Stimulated activated CD8-positive, alpha-beta memory T cell treated with anti-CD3 and anti-CD28 coated beads, Interleukin-4, amount 100 ng/mL, for 4 hours (primary cell): ENCODE measurements at places on chromosomes 6 and 20.

GRCh38 chr6:169320013-169320412, 66.4 kb upstream of the THBS2 start:
- no peak for DNase-seq

- no peak for DNase-seq
These were observed 542.0 kb downstream of the DHX35 start for GRCh38 chr20:39503902-39504709.

DNA sequence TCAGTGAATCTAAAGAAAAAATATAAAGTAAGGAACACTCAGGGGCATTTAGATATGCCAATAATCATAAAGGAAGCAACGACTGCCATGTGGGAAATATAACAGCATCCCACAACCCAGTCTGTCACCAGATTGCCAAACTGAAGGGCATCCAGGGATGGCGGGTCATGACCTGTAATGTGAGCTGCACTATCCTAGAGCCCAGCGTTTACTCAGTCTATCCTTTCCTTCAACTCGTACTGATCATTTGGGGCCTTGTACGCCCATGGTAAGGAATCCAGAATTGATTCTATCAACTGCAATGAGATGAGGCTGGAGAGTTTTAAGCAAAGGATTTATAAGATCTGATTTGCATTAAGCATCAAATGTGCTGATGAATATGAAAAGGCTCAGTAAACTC, 5.3 kb downstream of the TRPC4AP start:
- no peak for DNase-seq

- DNase-seq, result no peak
These were observed 21.6 kb downstream of the SPAG4 start for GRCh38 chr20:35637276-35637675.

DNA sequence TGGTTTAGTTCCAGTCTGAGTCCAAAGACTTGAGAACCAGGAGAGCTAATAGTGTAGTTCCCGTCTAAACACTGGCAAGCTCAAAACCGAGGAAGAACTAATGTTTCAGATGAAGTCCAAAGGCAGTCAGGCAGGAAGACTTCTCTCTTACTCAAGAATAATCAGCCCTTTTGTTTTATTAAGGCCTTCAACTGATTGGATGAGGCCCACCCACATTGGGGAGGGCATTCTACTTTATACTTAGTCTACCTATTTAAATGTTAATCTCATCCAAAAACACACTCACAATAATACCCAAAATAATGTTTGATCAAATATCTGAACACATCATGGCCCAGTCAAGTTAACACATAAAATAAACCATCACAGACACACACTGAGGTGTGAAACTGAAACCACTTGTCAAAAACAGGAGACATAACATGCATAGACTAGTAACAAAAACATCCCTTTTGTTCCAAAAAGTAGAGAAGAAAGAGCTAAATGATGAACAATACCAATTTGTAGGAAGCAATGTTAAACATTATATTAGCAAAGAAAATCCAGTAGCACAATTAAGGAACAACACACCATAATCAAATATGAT, 50.2 kb upstream of the SENP6 start:
- no peak for DNase-seq

- DNase-seq, result no peak
These were observed 25.0 kb upstream of the TBC1D22B start for GRCh38 chr6:37232430-37233017.

- DNase-seq, result peak; percentile 5
These were observed 31.8 kb upstream of the GMPR start for GRCh38 chr6:16206595-16207037.

GRCh38 chr6:5514353-5514752, 253.0 kb downstream of the FARS2 start:
- DNase-seq, result no peak

- DNase-seq, result peak; percentile 19
These were observed 9.7 kb downstream of the BACH2 start for GRCh38 chr6:90286884-90287488.

DNA sequence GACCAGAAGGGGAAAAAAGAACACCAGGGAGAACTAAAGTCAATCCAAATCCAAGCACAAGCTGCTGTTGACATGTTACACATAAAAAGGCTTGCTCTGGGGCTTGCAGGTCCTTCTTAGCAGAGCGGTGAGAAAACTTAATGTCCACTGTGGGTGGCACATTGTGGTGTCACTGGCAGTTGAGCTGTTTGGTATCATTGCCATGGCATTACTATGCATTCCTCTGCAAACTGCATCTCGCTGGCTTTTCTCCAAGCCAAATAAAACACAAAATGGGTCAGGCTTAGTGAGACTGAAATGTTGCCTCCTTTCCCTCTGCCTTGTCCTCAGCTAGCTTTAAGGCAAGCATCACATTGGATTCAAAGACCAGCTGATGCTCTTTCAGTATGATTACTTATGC, 40.9 kb downstream of the LY86 start:
- no peak for DNase-seq

DNA sequence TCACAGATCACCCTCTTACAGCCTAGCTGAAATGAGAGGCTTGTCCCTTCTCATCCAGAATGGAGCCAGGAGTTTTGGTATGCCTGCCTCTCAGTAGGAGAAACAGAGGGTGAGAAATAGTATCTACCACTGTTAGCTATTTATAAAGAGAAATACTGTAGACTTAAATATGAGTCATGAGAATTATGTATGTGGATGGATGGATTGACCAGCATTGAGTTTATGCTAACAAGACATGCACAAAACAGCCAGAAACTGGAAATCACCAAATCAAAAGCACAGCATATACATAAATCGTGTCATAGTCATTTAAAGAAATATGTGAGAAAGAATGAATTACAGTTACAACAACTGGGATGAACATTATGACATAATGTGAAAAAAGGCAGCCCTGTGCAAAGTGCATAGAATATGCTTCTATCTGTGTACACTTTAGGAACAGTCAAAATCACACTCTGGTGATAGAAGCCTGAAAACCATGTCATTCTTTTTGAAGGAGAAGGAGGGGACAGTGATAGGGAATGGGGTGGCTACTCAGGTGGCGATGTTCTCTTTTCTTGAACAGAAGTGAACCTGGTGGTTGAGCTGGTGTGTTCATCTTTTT, 79.8 kb upstream of the KIF25 start:
- no peak for DNase-seq

GRCh38 chr6:34745277-34746103, 11.8 kb upstream of the SNRPC start:
- DNase-seq, result no peak

DNA sequence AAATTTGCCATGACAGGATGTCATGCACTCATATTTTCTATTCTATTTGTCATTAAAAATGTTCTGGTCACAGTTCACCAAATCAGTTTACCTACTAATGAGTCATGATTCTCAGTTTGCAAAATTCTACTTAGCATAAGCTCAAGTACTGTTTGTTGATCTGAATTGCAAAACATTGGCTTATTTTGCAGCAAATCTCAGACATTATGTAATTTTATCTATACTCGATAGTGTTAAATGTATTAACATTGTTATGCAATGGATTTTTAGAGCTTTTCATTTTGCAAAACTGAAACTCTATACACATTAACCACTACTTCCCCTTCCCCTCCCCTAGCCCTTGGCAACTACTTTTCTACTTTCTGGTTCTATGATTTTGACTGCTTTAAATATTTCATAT, 213.8 kb upstream of the ZFP64 start:
- no peak for DNase-seq

DNA sequence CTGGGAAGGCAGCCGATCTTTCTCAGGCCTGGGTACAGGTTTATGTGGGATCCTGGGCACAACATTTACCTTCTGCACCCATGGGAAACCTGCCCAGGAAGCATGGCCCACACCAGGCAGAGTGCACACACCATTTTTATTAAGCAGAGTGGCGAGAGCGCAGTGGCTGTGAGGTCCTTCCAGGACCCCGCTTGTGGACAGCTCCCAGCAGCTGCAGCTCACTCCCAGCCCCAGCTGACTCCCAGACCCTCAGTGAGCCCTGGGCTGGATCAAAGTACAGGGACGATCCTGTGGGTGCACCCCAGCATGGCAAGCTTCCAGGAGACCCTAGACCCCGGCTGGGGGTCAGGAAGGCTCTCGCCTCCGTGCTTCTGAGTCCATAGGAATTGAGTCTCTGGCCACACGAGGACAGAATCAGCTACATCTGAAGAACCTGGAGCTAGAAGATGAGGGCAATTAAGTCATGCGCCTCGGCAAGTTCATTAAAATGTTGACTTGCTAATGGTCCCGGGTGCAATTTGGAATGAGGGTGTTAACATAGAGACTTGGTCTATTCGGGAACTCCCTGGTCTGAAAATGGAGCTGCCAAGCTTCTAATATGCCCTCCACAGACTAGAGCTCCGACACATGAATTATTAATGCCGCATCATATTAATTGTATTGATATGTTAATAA, 65.4 kb upstream of the SLCO4A1 start:
- no peak for DNase-seq

GRCh38 chr6:131762984-131763383, 44.8 kb upstream of the ENPP1 start:
- no peak for DNase-seq

GRCh38 chr20:41160686-41161085, 23.3 kb downstream of the PLCG1 start:
- no peak for DNase-seq

- no peak for DNase-seq
These were observed 14.8 kb upstream of the HLA-DRB1 start for GRCh38 chr6:32604434-32604877.

GRCh38 chr6:3077430-3077829, 9.1 kb downstream of the RIPK1 start:
- DNase-seq, result no peak

GRCh38 chr6:108556250-108556649, 4.5 kb upstream of the FOXO3 start:
- DNase-seq, result no peak

DNA sequence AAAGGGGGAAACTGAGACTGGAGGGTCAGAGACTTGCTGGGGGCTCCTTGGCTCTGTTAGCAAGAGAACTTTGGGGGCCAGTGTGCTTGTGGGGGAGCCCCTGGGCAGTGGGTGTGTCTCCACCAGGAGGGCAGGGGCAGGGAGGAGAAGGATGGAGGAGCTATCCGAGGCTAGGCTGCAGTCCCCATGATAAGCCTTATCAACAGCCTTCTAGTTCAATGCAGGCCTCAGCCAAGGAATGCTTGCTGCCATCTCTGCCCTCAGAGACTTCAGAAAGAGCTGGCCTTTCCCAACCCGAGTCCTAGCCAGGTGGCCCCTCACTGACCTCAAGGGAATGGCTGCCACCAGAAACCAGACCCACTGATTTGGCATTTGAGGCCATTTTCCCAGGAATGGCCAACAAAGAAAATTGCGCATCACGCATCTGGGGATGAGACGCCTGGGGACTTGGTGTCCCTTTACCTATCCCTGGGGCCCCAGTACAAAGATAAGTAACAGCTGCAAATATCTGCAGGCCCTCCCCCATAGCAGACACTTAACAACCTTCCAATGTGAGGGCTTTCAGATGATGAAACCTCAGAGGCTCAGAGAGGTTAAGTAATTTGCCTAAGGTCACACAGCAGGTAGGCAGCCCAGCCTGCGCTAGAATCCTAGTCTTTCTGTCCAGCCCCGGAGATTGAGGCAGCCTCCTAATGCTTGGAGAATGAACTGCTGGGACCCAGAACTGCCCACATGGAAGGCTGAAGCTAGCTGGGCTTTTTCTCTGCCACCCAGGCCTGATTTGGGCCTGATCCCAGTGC, 4.9 kb downstream of the TGM2 start:
- DNase-seq, result no peak

DNA sequence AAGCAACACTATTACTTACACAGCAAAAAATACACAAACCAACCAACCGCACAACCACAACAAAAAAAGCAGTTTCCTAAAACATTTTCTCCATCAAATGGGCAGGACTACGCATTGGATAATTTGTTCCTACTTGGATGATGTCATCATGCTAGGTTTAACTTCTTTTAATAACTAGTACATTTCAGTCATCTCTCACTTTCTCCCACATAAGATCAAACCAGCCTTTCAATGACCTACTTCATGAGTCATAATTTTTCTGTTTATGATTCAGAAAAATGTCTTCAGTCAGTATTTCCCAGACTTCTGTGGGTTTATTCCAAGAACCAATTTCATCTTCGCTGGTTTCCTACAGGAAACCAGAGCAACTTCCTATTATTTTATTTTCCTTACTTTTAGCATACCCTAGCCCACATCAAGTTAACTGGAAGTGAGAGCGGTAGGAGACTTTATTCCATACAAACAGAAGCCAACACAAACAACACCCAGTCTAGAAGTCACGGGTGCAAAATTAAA, 134.2 kb downstream of the GMDS start:
- DNase-seq, result no peak

DNA sequence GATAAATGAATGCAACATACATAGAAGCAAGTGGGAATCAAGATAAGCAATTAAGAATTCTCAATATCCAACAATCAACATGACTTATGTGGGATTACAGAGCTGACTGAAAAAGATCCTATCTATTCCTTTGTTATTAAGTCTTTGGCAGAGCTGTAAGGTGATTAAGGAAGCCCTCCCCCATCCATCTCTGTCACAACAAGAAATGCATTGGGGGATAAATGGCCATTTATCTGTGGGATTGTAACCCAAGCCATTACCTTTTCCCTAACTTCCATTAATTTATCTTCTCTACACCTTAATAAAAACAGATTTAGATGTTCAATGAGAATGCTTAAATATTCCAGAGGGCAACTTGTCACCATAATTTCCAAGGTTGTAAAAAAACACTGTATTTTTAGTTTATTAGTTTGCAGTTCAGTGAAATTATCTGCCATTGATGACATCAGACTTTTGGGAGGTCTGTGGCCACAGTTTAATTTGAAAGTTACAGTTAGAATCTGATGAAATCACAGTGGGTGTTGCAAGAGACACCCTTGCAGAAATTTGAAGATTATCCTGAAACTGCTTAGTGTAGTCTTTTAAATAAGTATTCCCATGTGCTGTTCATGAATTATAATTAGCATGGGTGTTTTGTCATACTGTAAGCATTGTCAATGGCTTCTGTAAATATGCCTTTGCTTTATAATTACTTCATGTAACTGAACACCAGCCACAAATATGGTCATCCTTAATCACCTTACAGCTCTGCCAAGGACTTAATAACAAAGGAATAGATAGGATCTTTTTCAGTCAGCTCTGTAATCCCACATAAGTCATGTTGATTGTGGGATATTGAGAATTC, 49.4 kb upstream of the FYN start:
- DNase-seq, result no peak

GRCh38 chr6:95877480-95877879, 138.3 kb upstream of the FUT9 start:
- no peak for DNase-seq

GRCh38 chr6:72691249-72691648, 69.4 kb downstream of the KCNQ5 start:
- no peak for DNase-seq
